ENCODE measurements at places on chromosomes 11 and 22.

DNA sequence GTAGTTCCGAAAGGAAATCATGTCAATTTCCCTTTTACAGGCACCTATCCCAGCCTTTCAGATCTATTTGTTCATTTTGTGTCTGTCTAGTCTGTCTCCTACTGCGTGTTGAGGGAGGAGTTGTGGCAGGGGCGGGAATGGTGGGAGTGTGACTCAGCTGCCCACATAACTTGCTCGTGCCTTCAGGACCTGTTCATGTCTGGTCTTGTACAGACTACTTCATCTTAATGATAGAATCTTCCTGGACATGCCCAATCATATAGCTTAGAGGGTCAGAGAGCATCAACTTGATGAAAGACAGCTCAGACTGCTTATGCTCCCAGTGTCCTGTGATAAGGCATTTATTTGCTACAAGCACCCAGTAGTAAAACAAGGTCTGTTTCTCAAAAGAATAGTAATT, 61.0 kb upstream of the BIRC3 start:
- DNase-seq, result no peak

- no peak for DNase-seq
Observed at GRCh38 chr22:37244922-37245722, 1.1 kb upstream of the RAC2 start.

DNA sequence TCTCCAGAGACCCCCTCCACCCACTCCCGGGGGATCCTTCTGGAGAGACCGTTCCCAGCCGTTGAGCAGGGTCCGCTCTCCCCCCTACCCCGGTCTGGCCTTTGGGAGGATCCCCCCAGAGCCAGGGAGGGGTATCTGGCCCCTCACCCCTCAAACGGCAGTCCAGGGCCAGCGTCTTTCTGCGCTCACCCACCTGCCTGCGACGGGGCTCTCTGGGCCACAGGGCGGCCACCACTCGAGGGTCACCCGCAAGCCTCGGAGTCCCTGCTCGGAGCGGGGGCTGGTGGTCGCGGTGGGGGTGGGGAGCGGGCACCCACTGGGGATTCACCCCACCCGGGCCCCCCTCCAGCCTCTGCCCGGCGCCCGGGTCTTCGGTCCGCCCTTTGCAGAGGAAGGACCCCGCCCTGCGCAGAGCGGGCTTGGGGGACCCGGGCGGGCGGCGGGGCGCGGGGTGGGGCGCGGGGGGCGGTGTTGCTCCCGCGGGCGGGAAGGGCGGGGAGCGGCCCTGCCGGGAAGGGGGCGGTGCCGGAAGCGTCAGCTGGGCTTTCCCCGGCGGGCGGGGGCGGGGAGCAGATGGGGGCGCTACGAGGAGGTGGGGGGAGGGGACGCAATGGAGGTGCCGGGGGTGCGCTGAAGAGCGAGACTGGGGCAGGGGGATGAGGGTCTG, 16.6 kb downstream of the CRELD2 start:
- DNase-seq, result peak; percentile 89

GRCh38 chr11:81197396-81197795, 1536.3 kb downstream of the FAM181B start:
- DNase-seq, result no peak

DNA sequence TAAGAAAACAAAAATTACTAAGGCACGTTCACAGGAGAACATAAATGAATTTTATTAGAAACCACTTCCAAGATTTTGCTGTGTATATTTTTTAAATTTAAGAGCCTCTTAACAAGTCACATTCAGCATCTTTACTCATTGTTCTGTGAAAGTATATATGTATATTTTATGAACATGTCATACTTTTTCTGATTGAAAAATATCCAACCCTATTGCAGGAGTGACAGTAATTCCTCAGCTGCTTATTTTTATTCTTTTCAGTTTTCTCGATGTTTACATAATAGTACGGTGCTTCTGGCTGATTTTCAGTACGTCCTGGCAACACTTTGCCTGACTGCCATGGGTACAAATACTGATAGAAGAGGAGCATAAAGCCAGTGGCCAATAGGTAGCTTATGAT, 41.8 kb downstream of the XKR3 start:
- DNase-seq, result no peak

DNA sequence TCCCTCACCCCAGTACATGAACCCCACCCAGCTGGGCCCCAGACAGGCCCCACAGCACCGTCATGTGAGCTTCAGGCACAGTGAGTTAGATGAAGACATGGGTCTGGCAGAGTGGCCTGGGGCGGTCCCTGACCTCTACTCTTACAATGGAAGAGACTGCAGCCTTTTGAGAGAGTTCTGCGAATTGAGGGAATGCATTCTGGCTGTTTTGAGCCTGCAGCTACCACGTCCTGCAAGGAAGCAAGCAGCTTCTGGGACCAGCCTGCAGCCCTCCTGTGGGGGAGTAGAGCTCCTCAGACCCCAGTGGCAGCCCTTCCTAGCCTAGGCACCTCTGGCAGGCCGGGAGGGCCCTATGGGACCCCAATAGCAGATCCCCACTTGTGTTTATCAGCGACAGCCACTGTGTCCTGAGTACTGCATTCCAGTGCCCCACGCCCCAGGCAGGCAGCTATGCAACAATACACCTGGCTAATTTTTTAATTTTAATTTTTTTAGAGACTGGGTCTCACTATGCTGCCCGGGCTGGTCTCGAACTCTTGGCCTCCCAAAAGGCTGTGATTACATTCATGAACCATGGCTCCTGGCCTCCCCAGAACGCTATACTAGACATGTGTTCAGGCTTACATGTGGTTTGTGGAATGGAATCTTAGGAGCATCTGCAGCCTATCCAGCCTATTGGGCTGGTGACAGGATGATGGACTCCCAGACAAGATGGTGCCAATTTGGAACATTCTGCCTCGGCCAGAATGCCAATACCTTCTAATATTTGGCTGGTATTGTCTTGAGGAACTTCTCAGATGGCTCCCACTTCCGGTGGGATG, 717 bp upstream of the SLC7A4 start:
- no peak for DNase-seq

- no peak for DNase-seq
Observed at GRCh38 chr11:1387961-1388762, 1.6 kb upstream of the BRSK2 start.

DNA sequence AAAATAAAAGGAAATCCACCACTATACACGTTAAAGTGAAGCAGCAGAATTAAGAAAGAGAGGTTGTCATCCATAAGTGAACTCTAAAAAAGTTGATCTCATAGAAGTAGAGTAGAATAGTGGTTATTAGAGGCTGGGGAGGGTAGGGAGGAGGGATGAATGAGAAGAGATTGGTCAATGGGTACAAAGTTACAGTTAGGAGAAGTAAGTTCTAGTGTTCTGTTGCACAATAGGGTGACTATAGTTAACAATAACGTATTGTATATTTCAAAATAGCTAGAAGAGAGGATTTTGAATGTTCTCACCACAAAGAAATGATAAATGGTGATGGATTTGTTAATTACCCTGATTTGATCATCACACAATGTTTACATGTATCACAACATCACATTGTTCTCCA, 72.0 kb downstream of the CD82 start:
- DNase-seq, result no peak

DNA sequence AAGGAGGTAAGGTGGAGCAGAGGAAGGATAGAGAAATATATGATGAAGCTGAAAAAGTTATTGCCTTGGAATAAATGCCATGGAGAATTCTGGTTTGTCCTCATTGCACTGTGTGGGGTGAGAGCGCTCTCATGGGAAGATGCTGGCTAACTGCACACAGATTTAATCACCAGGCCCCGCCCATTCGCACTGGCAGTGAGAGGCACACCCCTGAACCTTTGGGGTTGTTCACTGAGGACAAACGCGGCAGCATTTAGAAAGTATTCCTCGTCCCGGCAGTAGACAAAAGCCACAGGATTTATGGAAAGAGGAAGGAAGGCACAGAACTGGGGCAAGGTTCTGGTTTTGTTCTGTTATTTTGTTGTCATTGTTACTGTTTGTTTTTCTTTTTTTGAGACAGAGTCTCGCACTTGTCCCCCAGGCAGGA, 70.2 kb downstream of the MED15 start:
- no peak for DNase-seq

DNA sequence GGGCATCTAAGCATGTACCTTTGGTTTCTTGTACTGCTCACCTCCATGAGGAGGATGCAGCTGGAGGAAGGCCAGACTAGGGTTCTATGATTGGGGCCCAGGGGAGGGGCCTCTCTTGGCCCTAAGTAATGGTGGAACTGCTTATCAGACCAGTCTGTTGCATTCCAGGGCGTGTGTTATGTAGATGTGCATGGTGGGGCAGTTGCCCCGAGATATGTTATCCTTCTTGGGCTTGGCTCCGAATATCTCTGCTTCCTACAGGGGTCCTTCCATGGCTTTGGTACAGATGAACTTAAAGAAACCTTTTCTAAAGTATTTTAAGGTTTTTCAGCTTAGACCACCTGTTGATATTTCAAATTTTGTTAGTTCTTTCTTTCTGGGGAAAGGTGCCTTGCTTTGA, 126.0 kb downstream of the SWAP70 start:
- DNase-seq, result no peak

DNA sequence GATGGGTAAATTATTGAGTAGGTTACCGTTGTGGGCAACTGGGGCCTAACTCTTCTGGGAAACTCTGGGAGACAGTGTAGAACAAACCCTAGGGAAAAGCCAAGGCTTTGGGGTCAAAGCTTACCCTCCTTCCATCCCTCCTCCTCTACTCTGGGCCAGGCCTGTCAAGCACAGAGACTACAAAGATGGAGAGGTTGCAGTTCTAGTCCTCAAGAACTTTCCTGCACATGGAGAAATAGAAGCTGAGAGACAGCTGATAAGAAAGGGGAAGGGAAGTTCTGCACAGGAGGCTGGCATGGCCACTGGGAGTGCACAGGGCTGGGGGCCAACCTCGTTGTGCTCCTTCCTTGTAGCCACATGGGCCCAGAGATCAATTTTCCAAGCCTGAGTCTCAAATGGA, 67.2 kb upstream of the ALX4 start:
- DNase-seq, result no peak

GRCh38 chr11:130220311-130221035, 60.9 kb downstream of the ST14 start:
- DNase-seq, result no peak

- no peak for DNase-seq
Observed at GRCh38 chr11:19713196-19714021, 772 bp downstream of the NAV2 start.

GRCh38 chr11:127039591-127039990, 39.0 kb upstream of the KIRREL3 start:
- DNase-seq, result no peak

DNA sequence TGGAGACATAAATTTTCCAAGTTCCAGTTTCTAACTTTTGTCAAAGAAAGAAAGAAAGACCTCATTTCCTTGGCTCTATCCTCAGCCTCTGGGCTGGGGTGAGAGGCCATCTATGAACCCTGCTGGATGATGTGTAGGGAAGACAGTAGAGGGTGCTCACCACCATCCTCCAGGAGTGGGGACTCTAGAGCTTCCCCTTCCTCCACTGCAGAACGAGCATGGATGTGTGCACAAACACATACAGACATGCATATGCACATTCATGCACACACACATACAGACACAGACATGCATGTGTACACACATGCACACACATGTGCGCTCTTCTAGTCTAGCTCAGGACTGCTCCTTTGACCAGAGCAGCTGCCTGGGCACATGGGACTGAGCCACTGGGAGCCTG, 565.8 kb downstream of the BUD13 start:
- DNase-seq, result no peak

- no peak for DNase-seq
Observed at GRCh38 chr22:19234126-19234896, 55.8 kb upstream of the SLC25A1 start.

DNA sequence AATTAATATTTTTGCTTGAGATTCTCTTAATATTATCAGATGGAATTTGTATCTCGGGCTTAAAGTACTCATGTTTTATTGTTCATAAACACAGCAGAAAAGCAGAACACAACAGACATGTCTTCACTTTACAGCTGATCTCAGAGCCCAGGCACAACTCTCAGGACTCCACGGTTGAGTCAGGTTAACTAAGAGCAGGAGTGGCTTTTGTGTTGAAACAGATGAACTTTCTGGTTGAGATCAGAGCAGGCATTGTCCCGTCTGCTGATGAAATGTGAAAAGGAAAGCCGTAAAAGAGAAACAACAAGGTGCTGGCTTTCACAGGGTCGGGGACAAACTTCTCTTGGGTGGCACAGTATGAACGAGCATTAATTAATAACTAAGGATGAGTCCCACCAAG, 49.0 kb downstream of the JHY start:
- DNase-seq, result no peak

DNA sequence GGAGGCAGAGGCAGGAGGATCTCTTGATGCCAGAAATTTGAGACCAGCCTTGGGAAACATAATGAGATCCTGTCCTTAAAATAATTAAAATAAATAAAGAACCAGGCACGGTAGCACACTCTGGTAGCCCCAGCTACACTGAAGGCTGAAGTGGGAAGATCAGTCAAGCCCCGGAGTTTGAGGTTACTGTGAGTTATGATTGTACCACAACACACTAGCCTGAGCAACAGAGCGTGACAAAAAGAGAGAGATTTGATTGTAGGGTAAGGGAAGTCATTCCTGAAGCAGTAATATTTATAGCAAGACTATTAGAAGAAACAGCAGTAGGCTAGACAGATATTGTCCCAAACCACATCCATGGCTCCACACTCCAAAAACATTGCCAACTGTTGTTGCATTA, 1408.4 kb upstream of the TENM4 start:
- DNase-seq, result no peak

Data from activated T-cell treated with anti-CD3 and anti-CD28 coated beads for 48 hours (primary cell).